ENCODE measurements at places on chromosomes 6 and 20. TPM values are rescaled to one million over a fixed set of nuclear protein-coding genes. Genes with fewer than 3 reads are reported as not detected.

DNA sequence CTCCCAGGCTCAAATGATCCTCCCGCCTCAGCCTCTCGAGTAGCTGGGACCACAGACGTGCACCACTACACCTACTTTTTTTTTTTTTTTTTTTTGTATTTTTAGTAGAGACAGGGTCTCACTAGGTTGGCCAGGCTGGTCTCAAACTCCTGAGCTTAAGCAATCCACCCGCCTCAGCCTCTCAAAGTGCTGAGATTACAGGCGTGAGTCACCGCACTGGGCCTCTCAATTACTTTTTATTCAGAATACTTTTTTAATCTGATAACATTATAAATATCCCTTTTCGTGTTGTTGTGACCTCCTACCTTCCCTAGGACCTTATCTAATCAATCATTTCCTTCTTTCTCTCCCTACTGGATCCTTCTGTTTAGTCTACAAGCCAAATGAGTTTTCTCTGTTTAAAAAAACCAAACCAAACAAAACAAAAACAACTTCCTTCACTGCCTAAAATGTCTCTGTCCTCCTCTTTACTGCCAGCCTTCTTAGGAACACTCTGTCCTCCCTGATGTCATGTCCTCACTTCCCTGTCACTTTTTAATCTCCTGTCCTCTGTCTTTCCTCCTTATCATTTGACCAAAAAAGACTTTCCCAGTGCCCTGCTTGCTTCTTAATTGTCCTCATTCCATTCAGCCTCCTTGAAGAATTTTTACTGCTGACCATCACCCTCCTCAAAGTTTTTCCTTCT lies 85.0 kb downstream of the CAP2 start:
- no peaks in the 10 kb centered on the region for H3K27me3 ChIP-seq
- H3K4me1 ChIP-seq, result peaks cover 2% of the 10 kb centered on the region
- DNase-seq, result no peak
- H3K27ac ChIP-seq, result no peak overlapping the region
- H3K36me3 ChIP-seq, result no peaks in the 10 kb centered on the region

The REM1 gene
- total RNA-seq, result 0.57 TPM

DNA sequence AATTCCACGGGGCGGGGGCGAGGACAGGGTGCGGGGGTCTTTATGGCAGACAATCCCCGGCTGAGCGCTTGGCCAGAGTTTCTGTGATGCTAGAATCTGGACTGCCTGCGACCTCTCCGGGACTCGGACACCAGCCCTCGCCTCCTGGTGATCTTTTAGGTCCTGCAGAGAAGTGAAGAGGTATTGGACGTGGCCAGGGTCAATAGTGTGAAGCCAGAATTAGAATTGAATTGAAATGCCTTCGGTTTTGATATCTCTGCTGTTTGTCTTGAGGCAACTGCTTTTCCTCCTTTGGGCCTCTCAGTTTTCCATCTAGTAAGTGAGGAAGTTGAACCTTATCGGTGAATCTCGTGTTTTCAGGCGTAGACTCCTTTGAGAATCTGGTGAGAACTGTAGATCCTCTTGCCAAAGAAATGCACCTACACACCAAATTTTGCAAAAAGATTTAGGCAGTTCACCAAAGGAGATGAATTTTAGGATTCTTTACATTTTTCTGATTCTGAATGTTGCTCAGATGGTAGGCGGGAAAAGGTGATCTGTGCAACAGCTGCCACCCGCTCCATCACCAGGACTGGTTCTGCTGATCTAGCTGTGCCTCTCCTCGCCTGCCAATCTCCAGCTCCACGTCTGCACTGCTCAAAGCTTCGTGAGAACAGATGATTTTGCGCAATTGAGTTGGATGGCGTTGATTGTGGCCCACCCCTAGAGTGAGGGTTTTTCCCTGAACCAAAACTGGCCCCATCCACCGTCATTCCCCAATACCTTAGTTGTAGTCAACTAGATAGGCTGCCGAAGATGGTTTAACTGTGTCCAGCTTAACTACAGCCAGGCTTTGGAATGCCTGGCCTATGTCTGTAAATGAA lies 837 bp upstream of the OSER1 start:
- peak overlapping the region; percentile 76 for H3K4me3 ChIP-seq
- H3K27me3 ChIP-seq, result no peaks in the 10 kb centered on the region
- H3K27ac ChIP-seq, result peak overlapping the region; percentile 98
- H3K4me1 ChIP-seq, result peaks cover 51% of the 10 kb centered on the region

The MLN gene
- not detected for total RNA-seq

The PRR18 gene
- not detected for total RNA-seq

The ARFGAP1 gene
- total RNA-seq, result 42.7 TPM

The PLA2G7 gene
- total RNA-seq, result 3.1 TPM

DNA sequence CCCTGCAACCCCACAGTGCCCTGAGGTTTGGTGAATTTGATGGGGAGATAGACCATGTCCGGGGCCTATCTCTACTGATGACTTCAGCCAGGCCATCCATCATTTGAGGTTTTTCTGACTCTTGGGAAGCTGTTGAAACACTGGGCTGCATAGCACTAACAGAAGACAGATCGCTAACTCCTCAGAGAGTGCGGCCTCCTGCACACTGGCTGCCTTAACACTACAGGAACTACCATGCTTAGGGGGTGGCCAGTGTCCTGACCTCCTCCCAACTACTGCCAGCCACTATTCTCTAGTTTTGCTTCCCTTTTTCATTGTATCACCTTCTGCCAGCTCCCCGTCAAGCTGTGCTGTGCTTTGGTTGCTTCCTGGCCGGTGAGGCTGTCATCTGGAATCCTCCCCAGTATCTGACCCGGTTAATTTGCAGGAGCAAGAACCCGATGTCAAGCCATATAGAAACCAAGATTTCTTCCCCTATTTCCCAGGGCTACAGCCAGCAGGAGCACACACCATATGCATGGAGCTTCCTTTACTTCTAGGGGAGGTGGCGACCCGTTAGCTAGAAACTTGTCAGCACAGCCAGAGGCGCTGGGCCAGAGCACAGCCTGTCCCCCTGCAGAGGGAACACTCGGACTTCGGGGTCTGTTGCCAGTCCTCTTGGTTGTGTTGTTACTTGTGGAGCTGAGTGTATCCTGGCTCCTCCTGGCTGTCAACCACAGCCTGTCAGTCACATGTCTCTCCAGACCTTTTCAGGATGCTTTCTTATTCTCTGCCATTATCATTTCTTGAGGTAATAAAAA lies 57.3 kb upstream of the TRAF3IP2 start:
- no peaks in the 10 kb centered on the region for H3K27me3 ChIP-seq
- peak overlapping the region; percentile 80 for H3K27ac ChIP-seq
- H3K4me1 ChIP-seq, result peaks cover 43% of the 10 kb centered on the region
- no peak for DNase-seq

- DNase-seq, result no peak
- H3K27me3 ChIP-seq, result no peaks in the 10 kb centered on the region
Observed at GRCh38 chr20:42588847-42589246, 600.9 kb downstream of the PTPRT start.

DNA sequence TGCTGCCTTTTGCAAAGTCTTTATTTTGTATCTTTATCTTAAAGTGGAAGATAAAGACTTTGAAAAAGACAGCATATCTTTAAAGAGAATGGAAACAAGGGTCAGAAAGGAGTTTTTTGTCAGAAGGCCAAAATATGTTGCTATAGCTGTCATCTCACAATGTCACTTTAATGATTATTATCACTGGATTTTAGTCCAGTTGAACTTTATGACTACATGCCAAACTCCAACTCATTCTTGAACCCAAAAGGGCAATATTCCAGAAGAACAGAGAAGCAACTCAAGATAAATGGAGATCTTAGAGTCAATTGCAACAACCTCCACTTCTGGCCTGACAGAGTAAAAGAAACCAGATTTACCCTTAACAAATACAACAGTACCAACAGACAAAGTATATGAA lies 47.3 kb upstream of the CLIC5 start:
- no peak overlapping the region for H3K27ac ChIP-seq
- no peaks in the 10 kb centered on the region for H3K36me3 ChIP-seq
- H3K4me1 ChIP-seq, result no peaks in the 10 kb centered on the region
- H3K4me3 ChIP-seq, result no peak overlapping the region
- peaks cover 3% of the 10 kb centered on the region for H3K27me3 ChIP-seq

DNA sequence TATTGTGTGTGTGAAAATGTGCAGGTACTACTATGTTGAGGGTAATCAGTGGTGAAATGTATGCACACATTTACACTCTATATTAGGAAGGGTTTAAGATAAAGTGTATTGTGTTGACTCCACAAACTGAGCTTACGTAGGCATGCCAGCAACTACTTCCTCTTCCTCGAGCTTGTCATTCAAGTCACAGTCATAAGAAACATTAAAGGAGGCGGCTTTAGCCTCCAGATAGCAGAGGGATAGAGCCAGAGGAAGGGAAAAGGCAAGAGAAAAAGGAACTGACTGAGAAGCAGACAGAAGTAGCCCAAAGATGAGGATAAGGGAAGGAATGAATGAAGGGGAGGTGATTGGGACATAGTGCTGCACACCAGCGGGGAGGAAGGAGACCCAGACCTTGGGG lies 55.2 kb downstream of the SMLR1 start:
- no peaks in the 10 kb centered on the region for H3K27me3 ChIP-seq
- H3K4me3 ChIP-seq, result no peak overlapping the region
- H3K27ac ChIP-seq, result no peak overlapping the region
- H3K4me1 ChIP-seq, result no peaks in the 10 kb centered on the region
- no peak for DNase-seq
- H3K36me3 ChIP-seq, result peaks cover 3% of the 10 kb centered on the region

DNA sequence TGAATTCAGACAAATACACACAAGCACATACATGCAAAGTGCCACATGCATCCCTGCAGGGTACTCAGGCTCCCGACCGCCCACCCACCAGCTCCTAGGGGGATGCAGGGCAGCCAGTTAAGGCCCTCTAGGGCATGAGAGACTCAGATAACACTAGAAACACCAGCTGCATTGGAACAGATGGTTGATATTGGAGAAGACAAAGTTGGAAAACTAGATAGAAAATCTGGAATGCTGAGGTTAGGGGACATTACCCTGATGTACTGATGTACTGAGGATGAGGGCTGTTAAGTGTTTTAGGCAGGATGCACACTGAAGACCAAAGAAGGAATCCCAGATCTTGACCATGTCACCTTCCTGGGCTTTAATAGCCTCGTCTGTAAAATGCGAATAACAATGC lies 134.6 kb upstream of the ECI2 start:
- no peak overlapping the region for H3K4me3 ChIP-seq
- DNase-seq, result no peak
- peaks cover 2% of the 10 kb centered on the region for H3K4me1 ChIP-seq
- no peaks in the 10 kb centered on the region for H3K27me3 ChIP-seq

The HLA-G gene
- total RNA-seq, result 1.1 TPM

The GRIK2 gene
- total RNA-seq, result 4.1 TPM

- H3K36me3 ChIP-seq, result no peaks in the 10 kb centered on the region
- H3K27me3 ChIP-seq, result no peaks in the 10 kb centered on the region
- DNase-seq, result no peak
- H3K4me3 ChIP-seq, result peak overlapping the region; percentile 73
Observed at GRCh38 chr6:79631693-79632172, 604 bp downstream of the SH3BGRL2 start.

The SLC35B3 gene
- 8.9 TPM for total RNA-seq

GRCh38 chr6:2182251-2182650 lies 63.2 kb downstream of the GMDS start:
- no peaks in the 10 kb centered on the region for H3K36me3 ChIP-seq
- no peak overlapping the region for H3K27ac ChIP-seq
- DNase-seq, result no peak
- no peak overlapping the region for H3K4me3 ChIP-seq
- no peaks in the 10 kb centered on the region for H3K4me1 ChIP-seq
